Smooth muscle cell of the brain vasculature (primary cell): ENCODE measurements at places on chromosomes 16 and 17.

- DNase-seq: no peak
These were observed 4.2 kb downstream of the YPEL2 start for GRCh38 chr17:59335685-59336084.

- DNase-seq: no peak
These were observed 2.4 kb downstream of the FBRS start for GRCh38 chr16:30660424-30661261.

- no peak for DNase-seq
These were observed 577 bp downstream of the ZNF646 start for GRCh38 chr16:31074814-31075183.

GRCh38 chr17:39564211-39564848 lies 43.4 kb downstream of the NEUROD2 start:
- DNase-seq: no peak

DNA sequence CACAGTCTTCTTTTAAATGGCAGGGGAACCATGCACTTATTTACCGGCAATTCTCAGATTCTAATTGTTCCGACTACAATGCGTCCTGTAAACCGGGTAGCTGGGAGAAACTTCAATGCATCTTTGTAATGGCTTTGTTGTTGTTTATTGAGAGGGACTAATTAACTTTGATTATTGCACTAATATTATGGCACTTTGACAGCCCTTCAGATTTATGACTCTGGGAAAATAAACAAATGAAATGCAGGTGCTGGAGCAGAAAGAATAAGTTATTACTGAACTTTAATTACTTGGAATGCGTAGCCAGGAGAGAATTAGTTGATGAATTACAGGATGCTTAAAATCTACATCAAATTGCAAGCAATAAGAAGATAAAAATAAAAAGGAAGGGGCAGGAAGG lies 77.0 kb downstream of the WWOX start:
- no peak for DNase-seq

- DNase-seq: no peak
These were observed 226.5 kb downstream of the PMP22 start for GRCh38 chr17:15038656-15039055.

DNA sequence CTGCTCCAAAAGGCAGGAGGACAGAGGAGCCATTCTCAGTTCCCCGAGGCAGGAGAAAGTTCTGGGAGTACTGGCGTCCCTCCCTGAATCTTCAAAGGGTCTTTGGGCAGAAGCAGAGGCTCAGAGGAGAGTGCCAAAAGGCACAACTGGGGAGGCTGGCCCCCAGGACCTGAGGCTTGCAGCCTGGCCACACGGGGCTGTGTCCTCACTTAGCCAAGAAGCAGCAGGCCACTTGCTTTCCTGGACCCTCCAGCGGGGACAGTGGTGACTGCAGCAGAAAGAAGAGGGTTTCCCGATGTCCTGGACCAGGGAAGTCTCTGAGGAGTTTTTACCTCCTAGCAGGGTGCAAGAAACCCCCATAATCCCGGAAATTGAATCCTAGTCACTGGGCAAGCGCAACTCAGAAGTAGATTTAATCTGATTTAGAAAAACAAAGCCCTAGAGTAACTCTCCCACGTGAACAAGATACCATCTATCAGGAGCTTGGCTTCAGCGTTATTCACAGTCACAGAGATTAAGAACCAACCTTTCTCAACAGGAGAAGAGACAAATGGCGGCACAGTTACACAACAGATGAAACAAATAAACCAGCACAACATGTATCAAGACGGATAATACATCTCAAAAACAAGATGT lies 25.5 kb upstream of the BCO1 start:
- DNase-seq: no peak

DNA sequence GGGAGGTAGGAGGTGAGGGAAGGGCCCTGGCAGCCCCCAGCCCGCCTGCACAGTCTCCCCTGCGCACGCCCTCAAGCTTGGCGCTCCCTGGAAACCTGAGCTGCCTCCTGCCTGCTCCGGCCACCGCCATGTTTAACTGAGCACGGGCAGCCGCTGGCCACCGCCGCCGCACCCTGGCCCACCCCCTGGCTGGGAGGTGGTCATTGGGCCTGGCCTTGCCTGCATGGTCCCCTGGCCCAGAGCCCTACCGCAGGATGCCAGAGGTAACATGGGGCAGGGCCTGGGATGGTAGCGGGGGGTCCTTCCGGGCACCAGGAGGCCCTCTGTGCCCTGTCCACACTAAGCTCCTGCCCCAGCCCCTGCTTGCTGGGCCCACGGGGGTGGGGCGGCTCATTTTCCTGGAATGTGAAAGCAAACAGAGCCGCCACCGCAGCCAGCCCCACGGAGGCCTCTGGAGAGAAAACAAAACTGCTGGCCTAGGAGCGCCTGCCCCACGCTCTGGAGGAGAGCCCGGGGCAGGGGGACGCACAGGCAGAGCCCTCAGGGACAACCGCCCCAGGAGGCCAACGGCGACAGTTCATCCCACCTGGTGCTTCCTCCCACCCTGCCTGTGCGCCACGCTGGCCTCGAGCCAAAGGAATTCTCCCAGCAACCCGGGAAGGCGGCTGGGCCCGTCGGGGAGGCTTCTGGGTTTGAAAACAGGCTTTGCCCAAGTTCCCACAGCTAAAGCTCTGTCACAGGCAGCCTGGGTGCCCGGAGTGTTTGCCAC lies 8.9 kb downstream of the NHERF2 start:
- peak; percentile 85 for DNase-seq

GRCh38 chr17:76124582-76125390 lies 16.3 kb downstream of the FOXJ1 start:
- no peak for DNase-seq

- DNase-seq: no peak
These were observed 256.0 kb downstream of the PMP22 start for GRCh38 chr17:15009087-15009486.

DNA sequence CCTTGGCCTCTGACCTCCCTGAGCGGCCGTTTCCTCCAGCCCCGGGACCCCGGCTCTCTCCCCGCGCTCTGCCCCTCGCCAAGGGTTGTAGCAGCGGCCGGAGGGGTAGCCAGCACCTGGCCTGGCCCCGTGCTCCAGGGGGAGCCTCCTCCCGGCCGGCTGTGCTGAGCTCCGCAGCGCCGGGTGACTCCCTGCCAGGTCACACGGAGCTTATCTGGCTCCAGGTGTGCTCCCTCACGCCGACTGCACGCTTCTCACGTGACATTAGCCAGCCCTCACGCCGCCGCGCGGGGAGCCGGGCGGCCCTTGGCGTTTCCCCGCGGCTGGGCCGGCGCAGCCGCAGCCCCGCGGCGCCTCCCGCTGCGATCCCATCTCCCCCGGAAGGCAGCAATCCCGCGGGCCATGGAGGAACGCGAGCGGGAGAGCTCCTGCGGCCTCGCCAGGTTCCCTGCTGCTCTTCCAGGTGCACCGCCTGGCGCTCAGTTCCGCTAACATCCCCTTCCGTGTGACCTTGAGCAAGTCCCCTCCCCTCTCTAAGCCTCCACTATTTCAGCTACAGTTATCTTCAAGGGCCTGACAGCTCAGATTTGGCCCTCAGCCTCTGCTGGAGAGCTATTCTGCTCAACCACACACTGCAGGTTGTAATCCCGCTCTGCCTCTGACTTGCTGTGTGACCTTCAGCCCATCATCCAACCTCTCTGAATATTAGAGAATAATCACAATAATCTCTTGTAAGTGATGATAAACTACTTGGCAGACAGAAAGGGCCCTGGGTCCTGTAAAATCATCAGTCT lies 3.4 kb downstream of the MYO18A start:
- no peak for DNase-seq

DNA sequence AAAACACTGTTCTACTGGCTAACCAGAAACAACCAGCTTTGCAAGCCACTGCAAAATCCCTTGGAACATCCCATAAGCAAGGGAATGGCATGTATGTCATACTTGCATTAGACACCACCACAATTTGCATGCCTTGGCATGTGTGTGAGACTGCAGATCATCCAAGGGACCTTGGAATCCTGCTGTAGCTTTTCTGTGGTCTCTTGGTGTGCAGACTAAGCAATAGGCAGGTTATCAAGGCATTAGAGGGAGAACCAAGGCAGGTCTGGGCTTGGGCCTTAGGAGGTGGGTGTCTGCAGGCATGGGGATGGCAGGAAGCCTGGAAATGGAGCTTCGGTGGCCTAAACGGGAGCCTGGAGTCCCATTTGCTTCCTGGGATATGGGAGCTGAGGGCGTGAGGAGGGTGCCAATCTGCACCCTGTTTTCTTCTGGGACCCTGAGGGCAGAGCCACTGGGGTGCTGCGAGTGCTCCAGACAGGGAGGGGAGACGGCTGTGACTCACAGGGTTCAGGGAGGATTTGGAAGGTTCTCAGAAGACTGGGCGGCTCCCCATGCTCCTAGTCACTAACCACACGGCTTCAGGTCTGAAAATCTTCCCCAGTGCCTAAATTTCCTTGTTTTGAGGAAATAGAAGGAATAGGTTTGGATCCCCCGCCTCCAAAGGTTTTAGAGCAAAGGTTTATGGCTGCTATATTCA lies 36.6 kb downstream of the FAM20A start:
- no peak for DNase-seq

DNA sequence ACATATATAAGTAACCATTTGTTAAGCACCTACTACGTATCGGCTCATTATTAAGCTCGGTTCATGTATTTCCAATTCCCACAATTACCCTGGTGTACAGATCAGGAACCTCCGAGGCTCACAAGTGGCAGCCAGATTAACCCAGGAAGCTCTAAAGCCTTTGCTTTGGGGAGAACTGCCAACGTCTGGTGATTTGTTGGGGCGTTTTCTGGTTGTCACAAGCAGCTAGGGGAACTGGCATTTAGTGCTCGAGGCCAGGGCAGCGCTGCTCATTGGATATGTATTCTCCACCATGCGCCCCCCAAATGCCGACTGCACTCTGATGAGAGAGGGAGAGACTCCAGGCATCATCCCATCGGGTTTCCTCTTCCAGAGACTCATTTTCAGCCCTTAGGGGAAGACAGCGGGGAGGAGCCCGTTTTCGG lies 541 bp downstream of the ZNF18 start:
- DNase-seq: no peak

- no peak for DNase-seq
These were observed 6.7 kb downstream of the PLA2G15 start for GRCh38 chr16:68251832-68252231.

- no peak for DNase-seq
These were observed 72.8 kb downstream of the NEUROD2 start for GRCh38 chr17:39534768-39535405.

- peak; percentile 55 for DNase-seq
These were observed 7.1 kb upstream of the ZNF747 start for GRCh38 chr16:30541502-30542329.

GRCh38 chr16:80994451-80994850 lies 12.2 kb downstream of the CMC2 start:
- DNase-seq: no peak
